ENCODE measurements at places on chromosomes 2 and 18.

- peak; percentile 53 for DNase-seq
Measured at GRCh38 chr2:233966388-233966787, 49.2 kb downstream of the TRPM8 start.

DNA sequence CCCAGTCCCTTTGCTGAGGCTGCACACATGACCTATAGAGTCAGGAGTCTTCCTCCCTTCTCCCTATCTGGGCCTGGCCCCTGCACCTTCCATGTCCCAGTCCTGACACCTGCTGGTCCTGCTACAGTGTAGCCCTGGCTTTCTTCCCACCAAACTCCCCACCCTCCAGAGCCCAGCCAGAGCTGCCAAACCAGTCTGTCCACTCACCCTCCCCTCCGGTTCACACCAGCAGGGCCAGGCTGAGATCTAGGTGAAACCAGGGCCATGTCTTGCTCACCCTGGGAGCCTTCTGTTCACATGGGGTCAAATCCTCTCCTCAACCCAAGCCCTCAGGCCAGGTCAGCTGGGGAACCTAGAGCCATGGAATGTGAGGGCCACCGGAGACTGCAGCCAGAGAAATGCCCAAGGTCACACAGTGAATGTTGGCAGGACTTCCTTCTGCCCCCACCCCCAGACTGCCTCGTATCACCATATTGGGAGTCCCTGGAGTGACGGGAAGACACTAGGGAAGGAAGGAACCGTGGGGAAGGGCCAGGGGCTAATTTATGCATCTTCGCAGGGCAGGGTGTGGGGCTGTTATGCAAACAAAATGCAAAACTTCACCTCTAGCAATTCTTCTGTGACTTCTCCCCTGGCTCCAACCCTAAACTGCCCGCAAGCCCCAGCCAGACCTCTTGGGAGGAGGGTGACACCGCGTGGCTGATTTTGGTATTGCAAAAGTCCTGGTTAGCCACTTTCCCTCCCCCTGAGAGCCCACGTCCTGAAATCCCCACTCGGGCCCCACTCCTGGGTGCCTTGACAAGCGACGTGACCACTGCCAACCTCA is 14.6 kb downstream of the TNS1 start:
- no peak for DNase-seq

DNA sequence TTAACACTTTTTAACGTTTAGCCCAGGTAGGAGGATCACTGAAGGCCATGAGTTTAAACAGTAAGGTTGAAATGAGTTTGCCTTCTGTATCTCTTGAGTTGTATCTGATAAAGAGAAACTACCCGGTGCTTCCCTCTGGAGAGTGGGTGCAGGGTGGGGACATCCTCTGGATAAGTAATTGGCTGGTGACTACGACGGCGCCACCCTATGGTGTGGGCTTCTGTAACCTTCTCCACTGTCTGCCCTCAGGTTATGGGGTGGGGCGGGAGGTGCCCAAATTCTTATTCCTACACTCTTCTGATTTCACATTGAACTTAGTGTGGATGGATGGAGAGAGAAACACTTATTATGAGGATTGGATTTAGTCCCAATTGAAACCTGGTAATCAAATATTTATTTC is 68.8 kb downstream of the LDLRAD4 start:
- no peak for DNase-seq

DNA sequence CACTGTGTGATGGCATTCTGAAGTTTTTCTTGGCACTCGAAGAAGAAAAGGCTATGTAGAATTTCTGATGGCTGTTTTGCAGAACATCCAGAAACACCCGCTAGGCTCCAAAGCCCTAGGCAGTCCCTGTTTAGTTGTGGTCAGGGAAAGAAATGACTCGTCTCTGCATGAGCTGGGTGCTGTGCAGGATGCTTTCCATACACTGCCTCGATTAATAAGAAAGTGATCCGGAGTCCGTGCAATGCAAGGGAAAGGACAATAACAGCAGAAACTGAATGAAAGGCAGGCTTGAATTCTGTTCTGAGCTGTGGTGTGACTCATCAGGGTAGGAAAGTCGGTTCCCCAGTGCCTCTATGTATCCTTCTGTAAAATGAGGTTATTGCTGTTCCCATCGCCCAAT is 18.7 kb downstream of the MAPRE3 start:
- DNase-seq, result no peak

DNA sequence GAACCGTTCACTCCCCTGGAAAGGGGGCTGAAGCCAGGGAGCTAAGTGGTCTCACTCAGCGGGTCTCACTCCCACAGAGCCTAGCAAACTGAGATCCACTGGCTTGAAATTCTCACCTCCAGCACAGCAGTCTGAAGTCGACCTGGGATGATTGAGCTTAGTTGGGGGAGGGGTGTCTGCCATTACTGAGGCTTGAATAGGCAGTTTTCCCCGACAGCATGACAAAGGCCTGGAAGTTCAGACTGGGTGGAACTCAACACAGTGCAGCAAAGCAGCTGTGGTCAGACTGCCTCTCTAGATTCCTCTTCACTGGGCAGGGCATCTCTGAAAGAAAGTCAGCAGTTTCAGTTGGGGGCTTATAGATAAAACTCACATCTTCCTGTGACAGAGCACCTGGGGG is 292.5 kb downstream of the NUP35 start:
- no peak for DNase-seq

DNA sequence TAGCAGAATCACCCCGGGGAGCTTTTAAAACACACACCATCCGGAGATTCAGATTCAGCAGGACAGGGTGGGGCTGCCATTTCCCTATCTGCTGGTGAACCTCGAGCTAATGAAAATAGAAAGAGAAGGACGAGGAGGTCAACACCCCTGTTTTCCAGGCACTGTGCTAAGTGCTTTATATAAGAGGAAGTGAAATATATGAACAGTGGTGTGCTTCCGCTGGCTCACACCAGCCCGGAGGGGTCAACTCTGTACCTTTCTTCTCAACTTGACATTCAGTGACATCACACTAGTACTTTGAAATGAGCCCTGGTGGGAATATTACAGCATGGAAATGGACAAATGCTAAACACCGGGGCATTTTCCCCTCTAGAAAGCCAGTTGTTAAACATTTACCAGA is 108.3 kb upstream of the LTBP1 start:
- DNase-seq, result no peak

- no peak for DNase-seq
Measured at GRCh38 chr2:173578404-173579107, 223.9 kb downstream of the CDCA7 start.

DNA sequence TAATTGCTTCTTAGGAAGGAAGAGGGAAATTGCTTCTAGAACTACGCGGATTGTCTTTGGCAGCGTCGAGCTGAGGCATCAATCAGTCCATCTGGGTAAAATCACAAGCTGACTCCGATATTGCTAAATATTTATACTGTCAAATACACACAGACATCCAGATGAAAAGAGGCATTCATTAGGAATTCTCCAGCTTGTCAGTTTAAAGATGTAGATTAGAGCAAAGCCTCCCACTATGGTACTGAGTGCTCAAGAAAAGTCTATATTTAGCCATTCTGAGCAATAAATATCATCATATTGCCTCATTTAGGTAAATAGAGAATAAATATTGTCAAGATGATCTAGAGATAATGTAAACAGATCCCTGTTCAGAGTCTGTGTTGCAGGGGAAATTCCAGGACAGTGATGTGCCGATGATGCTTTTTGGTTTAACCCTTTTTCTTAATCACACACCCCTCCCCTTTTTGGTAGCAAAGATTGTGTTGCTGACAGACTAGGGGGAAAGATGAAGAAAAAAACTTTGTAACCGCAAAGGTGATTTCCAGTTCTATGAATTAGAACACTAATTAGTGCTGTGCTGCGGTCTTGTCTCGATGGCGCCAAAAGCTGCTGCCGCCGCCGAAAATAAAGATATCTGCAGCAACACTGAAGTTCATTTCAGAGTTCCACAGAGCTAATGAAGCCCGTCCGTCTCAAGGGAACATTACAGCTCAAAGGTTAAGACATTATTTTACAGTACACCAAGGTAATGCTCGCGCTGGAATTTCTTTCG is 171.8 kb downstream of the PTGR3 start:
- peak; percentile 2 for DNase-seq

GRCh38 chr2:74921236-74921736 is 37.2 kb upstream of the POLE4 start:
- no peak for DNase-seq

- DNase-seq, result peak; percentile 36
Measured at GRCh38 chr2:6824962-6825361, 40.7 kb downstream of the CMPK2 start.

- DNase-seq, result no peak
Measured at GRCh38 chr18:56248610-56249235, 389.7 kb downstream of the TXNL1 start.

DNA sequence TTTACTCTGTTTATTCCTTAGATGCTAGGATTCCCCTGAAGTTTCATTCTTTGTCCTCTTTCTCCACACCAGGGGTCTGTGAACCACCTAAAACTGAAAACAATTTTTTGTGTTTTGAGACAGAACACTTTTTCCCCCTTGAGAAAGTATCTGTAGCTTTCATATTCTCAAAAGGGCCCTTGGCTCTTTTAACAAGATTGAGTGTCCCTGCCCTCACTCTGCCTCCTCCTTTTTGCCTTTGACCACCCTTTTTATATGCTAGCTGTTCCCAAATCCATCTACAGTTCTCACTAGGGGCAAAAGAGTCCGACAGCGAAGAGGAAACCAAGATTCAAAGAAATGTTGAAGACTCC is 883 bp upstream of the EHBP1 start:
- DNase-seq, result no peak

DNA sequence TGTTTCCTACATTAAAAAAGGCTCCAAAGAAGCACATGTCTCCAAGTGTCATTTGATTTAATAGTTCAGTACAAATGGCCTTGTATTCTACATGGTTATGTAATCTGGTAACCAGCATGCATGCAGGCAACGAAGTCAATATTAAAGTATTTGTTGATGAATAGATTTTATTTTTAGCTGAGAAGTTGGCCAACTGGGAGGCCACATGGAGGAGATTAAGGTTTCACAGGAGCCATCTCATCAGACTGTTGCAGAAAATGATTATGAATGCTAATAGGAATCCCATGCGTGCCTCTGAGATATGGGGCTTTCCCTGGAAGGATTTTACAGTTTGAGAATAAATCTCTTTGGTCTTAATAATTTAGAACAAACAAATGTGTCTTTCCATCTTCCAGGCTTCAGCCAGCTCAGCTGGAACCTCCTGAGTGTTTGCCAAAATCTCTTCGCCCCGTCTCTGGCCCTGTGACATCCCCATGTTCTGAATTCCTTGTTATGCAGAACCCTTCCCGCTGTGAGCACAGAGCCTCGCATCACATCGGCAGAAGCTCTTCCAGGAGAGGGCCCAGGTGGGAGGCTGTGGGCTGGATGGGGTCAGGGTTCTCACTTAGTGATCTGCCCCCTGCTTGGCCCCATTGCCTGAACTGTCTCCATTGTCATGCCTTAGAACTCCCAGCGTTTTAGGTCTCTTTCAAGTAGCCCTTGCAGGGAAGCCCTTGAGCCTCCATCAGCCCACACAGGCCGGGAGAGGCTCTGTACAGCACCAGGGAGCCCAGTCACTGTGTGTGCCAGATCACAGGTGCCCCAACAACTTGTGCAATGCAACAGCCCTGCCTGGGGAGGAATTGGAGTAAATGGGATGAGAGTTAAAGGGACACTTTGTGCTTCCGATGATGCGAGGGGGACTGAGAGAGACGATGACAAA is 190.5 kb upstream of the TWIST2 start:
- no peak for DNase-seq

DNA sequence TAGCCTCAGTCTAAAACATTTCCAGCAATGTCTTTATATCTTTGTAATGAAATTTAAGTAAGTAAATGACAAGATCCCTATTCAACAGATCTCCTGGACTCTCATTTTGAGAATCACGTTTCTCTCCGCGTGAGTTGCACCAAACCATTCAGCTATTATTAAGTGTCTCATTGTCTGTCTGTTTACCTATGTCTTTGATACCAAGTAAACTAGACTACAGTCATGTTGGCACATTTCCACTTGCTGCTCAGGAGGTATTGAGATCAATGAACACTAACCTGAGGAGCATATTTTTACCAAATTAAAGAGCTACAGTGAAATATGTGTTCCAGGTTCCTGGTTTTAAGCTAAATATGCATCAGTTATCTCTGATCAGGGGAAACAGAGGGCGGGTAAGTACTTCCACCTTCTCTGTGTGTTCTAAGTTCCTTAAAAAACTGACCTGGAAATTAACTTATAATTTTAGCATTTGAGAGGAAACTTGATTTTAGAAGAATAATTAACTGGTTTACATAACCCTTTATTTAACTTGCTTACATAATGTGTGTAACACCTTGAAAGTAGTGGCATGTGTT is 125.8 kb downstream of the OSBPL6 start:
- DNase-seq, result no peak

- peak; percentile 64 for DNase-seq
Measured at GRCh38 chr18:75070625-75071483, 138.1 kb downstream of the PTGR3 start.

DNA sequence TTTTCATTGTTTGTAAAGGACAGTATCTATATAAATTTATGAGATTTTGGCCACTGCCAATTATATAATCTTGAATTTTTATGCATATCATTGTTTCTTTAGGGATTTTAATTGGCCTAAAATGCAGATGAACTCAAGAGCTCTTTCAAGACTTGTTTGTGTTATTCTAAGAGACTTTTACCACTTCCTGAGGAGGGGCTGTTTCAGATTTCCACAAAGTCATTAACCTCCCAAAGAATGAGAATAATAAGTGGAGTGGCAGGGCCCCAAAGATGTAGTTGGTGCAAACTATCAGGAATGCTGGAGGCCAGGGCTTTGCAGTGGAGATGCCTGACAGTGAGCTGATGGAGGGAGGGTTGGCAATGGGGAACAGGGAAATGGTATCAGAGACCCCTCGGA is 15.5 kb upstream of the ACVR1 start:
- DNase-seq, result no peak

DNA sequence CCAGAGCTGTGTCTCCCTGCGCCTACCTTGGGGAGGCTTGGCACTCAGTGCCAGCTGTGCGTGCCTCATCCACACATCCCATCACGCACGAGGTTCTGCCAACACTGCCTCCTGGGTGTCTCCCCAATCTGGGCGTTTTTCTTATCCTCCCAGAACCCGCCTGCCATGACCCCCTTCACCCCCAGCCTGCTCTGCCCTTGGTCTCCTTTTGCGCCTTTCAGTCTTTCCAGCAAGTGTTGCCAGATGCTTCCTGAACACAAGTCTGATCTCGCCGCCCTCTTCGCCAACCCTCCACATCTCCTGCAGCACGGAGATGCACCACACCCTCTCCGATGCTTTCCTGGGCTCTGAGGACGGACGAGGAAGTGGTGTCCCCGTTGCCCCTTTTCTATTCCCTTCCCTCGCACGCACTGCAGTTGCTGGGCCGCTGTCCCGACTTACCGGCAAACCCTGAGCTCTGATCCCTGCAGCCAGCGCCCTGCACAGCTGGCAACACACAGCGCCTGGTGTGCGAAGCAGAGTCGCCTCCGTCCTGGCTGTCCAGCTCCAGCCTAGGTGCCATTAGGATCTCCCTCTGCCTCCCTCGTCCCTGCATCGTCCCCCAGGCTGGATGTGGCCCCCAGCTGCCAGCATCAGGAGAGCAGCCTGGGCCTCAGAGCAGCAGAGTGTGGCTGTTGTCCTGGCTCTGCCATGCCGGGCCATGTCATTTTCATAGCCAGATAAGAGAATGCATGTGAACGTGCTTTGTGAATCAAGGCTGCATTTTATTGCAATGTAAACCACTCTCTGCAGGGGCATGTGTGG is 22.6 kb upstream of the ALLC start:
- no peak for DNase-seq

Data from foreskin fibroblast (primary cell).